ENCODE measurements at places on chromosomes 3 and 15.

DNA sequence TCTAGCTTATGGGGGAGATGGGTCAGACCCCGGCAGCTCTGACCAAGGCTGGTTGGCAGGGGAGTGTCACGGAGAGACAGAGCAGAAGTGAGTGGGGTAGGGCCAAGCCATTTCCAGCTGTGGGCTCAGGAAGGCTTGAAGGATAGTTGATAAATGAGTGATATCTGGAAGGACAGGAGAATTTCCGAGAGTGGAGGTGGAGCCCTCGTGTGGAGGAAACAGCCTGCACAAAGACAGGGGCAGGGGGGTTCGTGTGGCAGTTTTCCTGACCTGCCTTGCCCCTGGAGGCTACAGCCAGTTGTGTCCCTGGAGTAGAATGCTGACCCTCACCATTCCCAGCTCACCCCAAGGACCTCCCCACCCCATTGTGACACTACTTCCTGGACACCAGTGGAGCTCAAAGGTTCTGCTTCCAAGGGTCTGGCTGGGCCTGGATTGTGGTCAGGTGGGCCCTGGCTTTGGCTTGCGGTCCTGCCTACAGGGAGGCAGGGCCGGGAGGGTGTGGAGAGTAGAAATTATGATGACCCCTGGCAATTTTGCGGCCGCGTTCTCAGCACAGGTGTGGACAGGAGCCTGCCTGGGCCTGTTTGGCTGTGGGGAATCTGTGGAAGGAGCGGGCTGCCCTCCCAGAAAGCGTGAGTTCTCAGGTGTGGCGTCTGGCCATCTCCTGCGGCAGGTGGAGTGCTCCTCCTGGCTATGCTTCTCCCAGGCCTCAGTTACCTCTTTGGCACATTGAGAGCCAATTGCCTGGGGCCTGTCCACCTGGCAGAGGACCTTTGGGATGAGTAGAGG lies at the start of gene SLC22A14:
SLC22A14 (plus strand) TSS at position 400 of the 792 bp plus-strand sequence. CDS start 23,733 bp downstream, outside the sequence.
- DNase-seq, result no peak

GRCh38 chr15:98720031-98720430 lies 71.7 kb downstream of the IGF1R start:
- no peak for DNase-seq

- no peak for DNase-seq
Measured at GRCh38 chr15:69587723-69588426, 135.3 kb downstream of the RPLP1 start.

- DNase-seq, result no peak
Measured at GRCh38 chr15:79682285-79682684, 214.5 kb downstream of the MTHFS start.

DNA sequence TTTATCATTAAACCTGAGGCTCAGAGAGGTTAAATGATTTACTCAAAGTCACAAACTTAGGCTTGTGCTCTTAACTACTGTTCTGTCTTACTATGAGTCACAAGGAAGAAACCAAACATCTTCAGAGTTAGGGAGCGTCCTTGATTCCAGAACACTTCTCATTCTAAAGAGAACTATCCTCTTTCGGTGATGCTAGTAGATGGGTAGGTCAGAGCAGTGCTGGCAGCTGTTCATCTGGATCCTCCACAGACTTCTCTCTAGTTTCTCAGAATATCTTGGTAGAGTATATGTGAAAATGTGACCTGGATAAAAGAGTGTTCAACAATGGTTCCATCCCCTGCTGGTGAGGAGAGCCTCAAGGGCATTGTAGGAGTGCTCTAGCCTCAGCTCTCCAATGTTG lies 3.3 kb downstream of the ARL6IP5 start:
- no peak for DNase-seq

DNA sequence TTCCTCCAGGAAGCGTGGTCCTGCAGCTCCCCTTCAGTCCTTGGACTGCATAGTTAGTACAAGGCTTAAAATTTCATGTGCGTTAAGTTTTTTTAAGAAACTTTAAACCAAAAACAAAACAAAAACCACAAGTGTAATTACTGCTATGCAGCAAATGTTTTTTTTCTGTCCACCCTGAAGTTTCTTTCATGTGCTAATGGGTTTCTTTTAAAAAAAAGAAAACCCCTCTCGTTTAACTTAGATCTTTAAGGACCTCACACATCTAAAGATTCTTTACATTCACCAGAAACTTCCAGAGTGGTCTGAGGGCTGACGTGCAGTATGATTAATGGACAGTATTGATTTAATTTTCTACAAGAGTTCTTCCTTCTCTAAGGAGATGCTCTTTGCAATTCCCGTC lies 72.0 kb upstream of the PYGO1 start:
- no peak for DNase-seq

GRCh38 chr3:187994221-187995042 lies 159.5 kb upstream of the LPP start:
- DNase-seq, result no peak

DNA sequence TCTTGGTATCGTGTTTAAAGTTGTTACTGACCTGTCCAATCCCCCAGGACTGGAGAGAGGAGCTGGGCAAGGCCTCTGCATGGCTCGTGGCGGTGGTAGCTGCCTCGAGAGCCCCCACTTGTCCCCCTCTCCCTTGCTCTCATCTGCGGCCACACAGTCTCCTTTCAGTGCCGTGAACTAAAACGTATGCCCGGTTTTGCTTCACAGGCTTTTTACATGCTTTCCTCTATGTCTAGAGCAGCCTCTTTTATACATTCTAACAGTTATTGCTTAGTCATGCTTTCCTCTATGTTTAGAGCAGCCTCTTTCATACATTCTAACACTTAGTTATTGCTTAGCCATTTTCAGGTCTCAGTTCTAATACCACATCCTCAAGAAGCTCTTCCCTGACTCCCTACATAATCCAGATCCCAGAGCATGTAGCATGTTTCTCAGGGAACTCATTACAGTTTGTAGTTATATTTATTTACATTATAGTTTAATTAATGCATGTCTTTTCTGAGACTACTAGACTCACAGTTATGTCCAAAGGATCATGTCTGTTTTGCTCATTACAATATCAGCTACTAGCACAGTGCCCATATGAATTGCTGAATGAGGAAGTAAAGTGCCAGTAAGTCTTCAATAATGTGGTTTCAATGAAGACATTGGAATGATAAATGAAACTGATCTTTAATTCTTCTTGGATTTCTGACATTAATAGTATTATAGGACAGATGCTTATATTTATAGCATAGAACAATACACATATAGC lies 66.5 kb upstream of the TBL1XR1 start:
- no peak for DNase-seq

GRCh38 chr3:186719945-186720739 lies 3.0 kb downstream of the KNG1 start:
- DNase-seq, result no peak

DNA sequence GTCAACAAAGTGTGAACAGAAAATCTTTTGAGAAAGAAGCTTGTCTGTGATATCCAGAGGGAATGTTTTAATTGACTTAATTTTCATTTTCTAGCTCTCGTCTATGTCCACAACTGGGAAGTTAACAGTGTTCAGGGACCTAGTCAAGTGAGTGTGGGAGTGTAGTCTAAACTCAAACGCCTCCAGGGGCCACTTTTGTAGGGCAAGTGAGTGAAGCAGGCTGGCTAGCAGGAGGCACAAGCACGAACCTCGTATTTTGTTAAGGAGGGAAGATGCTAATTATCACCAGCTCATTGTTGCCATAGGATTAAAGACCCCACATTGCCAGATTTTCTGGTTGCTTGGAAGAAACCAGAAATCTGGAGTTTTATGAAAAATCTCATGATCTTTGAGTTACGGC lies 135.8 kb downstream of the CPNE4 start:
- no peak for DNase-seq

DNA sequence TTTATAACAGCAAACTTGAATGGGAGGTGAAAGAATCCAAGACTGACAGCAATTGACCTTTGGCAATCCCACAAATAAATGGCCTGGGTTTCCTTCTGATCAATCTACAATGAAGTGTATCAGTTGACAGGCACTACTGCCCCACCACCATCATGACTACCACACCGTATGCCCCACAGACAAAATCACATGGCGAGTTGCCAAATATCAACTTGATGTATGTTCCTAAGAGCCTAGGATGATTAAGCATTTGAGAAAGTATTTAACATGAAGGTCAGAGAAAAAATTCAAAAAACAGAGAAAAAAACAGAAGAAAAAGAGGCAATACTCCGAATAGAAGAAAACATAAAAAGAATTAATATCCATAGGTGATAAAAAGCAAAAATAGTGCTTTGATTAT lies 215.9 kb upstream of the STAC start:
- no peak for DNase-seq

DNA sequence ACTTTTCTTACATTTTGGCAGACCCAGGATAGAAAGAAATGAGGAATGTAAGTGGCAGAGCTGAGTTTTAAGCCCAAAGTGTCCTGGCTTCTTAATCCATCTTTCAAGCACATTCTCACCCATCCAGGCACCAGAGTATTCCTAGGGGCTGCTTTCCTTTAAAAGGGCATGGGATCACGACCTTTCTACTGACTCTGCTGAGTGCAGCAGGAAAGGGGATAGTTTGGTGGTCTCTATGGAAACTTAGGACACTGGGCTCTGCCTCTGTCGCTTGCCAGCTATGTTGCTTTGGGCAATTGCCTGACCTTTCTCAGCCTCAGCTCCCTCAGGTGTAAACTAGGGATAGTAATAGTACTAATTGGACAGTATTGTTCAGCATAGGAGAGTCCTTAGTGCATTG lies 458.4 kb downstream of the PDCD6IP start:
- DNase-seq, result no peak

- no peak for DNase-seq
Measured at GRCh38 chr3:113242096-113242581, 30.8 kb downstream of the BOC start.

GRCh38 chr15:73488698-73489097 lies 45.7 kb downstream of the REC114 start:
- no peak for DNase-seq

GRCh38 chr3:51698209-51698608 lies 8.7 kb upstream of the GRM2 start:
- DNase-seq, result no peak

GRCh38 chr3:192409838-192410683 lies 317.3 kb downstream of the FGF12 start:
- DNase-seq, result no peak

DNA sequence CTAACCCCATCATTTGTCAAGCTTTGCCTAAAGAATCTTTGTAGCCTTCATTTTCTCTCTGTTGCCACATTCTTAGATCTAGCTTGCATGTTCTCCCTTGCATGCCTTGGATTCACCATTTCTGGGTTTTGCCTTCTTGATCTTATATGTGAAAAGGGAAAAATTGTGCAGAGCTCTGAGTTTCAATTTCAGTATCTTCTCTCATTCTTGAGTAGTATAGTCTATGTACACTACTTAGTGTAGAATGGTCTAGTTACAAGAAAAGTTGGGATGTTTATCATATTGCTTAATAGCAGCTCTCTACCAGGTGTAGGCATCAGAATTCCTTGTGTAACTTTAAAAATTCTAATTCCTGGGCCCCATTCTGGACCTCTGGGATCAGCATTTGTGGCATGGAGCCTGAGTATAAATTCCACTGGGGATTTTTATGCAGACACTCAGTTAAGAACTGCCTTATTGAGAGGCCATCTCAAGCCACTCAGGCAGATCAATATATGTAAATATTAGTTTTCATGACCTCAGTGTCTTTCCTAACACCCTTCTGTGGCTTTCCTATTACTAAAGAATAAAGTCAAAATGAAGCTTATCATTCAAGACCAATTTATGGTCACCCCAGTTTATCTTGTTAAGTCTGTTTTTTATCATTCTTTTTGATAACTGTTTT lies 23.4 kb downstream of the GTF2E1 start:
- DNase-seq, result no peak

DNA sequence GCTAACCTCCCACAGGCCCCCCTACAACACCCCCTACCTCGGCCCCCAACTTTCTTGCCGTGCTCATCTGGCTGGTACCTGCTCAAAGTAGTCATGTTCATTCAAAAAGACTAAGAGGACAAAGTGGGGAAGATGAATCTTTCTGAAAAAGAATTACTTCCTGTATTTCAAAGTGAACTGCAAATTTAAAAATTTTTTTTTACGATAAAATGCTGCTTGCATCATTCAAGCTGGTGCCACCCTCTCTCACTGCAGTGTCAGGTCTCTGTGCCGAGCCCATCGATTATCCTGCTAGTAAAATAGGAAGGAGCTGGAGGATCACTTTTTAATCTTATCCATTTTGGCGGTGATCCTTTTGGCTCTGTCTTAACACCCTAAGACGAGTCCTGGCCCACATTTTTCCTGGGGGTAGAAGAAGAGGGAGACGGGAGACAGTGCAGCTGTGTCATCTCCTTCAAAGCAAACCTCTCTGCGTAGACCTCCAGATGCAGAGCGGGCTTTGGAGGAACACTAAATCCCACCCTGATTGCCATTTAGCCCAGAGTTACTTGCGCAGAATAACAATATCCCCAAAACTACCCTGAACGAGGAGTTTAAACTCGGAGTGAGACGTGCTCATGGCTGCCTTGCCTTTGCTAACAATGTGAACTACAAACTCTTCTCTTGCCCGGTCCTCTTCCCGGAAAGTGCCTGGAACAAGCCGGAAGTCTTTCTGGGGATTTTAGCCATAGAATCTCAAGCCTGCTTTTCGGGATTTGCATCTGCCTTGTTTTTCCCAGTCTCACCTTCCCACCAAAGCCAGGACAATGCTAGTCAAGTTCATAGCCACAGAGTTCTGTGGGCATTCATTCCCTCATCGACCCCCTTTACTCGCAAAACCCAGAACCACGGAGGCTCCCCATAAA lies 66.2 kb upstream of the CGNL1 start:
- no peak for DNase-seq

GRCh38 chr3:59313365-59313764 lies 263.5 kb upstream of the CFAP20DC start:
- DNase-seq, result peak; percentile 34

DNA sequence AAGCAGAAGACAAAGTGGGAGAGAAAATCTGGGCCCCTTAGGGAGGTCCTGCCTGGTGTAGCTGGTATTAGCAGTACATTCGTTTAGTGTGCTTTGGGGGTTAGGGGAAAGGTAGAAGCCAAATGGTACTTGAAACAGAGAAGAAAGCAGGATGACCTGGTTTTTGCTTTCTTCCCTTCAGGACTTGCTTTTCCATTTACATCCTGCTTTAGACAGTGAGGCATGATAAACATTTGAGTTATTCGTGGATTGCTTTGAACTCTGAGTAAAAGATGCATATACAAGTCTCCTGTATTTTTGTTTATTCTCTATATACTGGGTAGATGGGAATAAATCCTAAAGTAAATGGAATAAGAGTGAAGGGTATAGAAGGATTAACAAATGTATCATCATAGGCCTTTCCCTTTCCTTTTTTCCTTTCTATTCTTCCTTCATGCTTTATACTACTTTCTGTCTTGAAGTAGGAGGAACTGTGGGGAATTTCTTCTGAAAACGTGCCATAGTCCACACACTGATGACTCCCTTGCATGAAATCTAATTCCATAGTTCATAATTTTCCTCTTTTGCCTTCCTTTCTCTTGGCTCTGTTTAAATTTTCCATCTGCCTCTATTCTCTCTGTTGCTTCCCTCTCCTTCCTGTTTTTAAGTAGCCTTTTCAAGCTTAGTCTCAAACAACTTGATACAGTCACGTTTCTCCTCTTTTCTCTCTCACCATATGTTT lies 139.5 kb upstream of the RBMS3 start:
- no peak for DNase-seq

DNA sequence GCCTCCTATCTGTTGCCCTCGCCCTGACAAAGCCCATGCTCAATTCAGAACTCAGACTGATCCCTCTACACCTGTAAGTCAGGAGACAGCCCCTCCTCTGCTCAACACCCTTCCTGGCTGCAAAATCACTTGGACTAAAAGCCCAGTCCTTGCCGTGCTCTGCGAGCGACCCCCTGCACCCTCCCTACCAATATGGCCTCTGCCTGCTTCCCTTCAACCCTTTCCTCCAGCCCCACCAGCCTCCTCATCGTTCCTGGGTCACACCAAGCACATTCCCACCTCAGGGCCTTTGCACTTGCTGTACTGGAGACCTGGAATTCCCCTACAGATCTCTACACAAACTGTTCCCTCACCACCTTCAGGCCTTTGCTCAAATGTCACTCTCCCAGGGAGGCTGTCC lies 5.2 kb upstream of the SSUH2 start:
- no peak for DNase-seq
